Ascending aorta (tissue), 2 donors: ENCODE measurements at places on chromosomes 5 and 9. TPM values are rescaled to one million over a fixed set of nuclear protein-coding genes. Genes with fewer than 3 reads are reported as not detected.

DNA sequence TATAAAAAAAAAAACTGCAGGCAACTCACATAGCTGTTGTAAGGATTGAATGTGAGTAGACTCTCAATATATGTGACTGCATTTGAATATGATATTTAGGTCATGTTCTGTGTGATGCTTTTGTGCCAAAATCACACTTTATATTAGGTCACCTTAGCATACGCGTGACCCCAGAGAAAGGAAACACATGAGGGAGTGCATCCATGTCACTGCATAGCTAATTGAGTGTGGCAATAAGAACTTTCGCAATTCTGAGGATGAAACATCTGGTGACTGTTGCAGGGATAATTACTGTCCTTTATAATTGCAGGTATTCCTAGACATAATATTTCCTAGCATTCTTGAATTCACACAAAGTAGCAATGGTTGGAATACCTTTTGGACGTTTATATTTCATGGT is 459.5 kb upstream of the KLF4 start:
- no peak overlapping the region for H3K4me3 ChIP-seq
- DNase-seq: no peak
- no peaks in the 10 kb centered on the region for H3K4me1 ChIP-seq
- no peaks in the 10 kb centered on the region for H3K36me3 ChIP-seq

DNA sequence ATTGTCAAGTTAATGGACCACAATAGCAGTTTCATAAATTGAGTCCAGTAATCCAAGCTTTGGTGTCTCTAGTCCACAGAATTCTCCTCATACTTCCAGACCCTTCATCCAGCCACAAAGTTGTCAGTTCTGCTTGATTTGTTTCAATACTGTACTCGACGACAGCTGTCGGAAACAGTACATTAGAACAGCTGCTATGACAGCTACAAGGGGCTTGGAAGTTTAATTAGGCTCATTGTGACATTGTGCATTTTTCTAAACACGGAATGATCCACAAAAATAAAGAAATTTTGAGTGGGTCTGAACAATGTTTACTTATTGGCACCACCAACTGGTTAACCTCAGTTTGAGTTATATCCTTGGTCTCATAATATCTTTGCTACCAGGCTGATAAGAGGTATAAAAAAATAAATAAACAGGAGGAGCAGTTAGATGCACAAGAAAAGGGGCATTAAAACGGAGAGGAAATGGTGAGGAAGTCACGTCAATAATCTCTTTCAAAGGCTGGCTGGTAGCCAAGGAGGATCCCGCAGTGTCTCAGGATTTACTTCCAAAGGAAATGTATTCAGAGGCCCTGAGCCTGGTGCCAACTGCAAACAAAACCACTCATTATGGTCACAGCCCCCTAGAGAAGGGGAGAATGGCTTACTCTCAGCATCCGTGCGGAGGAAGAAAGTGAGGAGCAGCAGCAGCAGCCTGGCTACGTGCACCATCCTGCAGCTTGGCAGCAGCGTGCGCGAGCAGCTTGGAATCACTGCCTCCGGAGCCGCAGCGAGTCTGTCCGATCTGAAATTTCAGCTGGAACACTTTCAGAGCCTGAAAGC is 933.8 kb upstream of the DMAC1 start:
- peak overlapping the region; percentile 19 for H3K27ac ChIP-seq
- no peaks in the 10 kb centered on the region for H3K36me3 ChIP-seq
- H3K27me3 ChIP-seq: no peaks in the 10 kb centered on the region
- peak overlapping the region; percentile 57 for H3K4me3 ChIP-seq

DNA sequence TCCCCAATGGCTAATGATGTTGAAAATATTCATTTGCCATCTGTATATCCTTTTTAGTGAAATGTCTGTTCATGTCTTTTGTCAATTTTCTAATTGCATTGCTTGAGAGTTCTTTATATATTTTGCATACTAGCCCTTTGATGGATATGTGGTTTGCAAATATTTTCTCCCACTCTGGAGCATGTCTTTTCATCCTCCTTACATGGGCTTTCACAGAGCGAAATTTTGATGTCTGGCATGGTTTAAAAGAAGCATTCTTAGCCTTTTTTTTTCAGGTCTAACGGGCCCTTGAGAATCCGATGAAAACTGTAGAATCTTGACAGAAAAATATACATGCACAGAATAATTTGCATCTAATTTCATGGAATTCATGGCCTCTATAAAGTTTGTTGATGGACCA is 44.7 kb downstream of the ARHGEF28 start:
- no peak overlapping the region for H3K4me3 ChIP-seq
- no peak for DNase-seq
- peaks cover 30% of the 10 kb centered on the region for H3K4me1 ChIP-seq
- no peak overlapping the region for H3K27ac ChIP-seq

DNA sequence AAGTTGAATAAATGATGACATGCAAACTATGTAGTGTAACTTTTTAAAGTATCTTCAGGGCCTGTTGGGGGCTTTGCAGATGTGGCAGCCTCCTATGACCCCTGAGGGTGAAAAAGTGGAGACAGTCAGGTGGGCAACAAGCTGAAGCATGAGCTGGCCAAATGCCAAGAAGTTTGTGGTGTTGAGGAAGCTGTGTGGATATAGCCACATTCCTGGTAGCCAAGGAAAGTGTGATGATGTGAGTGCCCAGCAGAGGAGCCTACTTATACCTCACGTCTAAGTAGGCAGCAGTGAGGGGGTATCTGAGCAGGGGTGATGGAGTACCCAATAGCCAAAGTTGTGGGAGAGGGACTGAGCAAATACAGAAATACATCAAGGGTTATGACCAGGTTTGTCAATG is 621.2 kb upstream of the CDH6 start:
- no peaks in the 10 kb centered on the region for H3K4me1 ChIP-seq
- no peak overlapping the region for H3K4me3 ChIP-seq
- H3K36me3 ChIP-seq: no peaks in the 10 kb centered on the region
- no peak for DNase-seq
- H3K27ac ChIP-seq: no peak overlapping the region
- H3K27me3 ChIP-seq: no peaks in the 10 kb centered on the region

DNA sequence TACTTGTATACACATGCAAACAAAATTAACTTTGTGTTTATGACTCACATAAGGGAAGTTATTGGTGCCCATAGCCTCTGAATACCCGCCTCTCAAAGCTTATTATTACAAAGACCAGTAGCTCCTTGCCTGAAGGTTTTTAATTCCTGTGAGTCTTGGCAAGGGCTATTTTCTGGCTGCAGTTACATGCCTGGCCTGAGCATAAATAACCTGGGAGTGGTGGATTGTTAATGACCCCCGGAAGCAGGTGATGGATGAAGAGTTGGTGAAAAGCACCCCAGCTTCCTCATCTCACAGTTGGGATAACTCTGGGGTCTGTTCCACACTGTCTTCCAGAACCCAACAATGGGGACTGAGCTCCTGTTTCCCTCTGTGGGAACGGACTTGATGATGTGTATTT is 594.5 kb downstream of the PDE4D start:
- no peaks in the 10 kb centered on the region for H3K27me3 ChIP-seq
- no peak overlapping the region for H3K4me3 ChIP-seq
- H3K27ac ChIP-seq: no peak overlapping the region
- no peaks in the 10 kb centered on the region for H3K36me3 ChIP-seq

DNA sequence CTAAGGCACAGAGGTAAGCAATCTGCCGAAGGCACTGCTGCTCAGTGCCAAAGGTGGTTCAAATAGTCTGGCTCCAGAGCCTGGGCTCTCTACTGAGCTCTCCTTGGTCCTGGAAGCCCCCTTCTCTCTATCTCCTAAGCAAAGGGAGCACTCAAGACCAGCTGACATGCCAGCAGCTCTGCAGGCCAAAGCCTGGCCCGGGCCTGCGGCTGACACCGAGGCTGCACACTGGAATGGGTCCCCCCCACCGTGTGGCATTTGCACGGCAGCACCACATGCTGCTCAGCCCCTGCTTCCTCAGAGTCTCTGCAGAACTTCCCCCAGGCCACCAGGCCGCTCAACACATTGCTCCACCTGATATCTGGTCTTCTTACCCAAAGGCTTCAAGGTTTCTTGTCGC is 57.8 kb upstream of the GOLPH3 start:
- peak overlapping the region; percentile 65 for H3K27ac ChIP-seq
- H3K4me1 ChIP-seq: no peaks in the 10 kb centered on the region
- H3K36me3 ChIP-seq: peaks cover 11% of the 10 kb centered on the region
- no peak overlapping the region for H3K4me3 ChIP-seq
- H3K27me3 ChIP-seq: no peaks in the 10 kb centered on the region

- H3K36me3 ChIP-seq: no peaks in the 10 kb centered on the region
- no peaks in the 10 kb centered on the region for H3K4me1 ChIP-seq
- H3K27me3 ChIP-seq: no peaks in the 10 kb centered on the region
- DNase-seq: no peak
- H3K4me3 ChIP-seq: no peak overlapping the region
Measured at GRCh38 chr5:167057665-167058064, 1233.8 kb upstream of the WWC1 start.

DNA sequence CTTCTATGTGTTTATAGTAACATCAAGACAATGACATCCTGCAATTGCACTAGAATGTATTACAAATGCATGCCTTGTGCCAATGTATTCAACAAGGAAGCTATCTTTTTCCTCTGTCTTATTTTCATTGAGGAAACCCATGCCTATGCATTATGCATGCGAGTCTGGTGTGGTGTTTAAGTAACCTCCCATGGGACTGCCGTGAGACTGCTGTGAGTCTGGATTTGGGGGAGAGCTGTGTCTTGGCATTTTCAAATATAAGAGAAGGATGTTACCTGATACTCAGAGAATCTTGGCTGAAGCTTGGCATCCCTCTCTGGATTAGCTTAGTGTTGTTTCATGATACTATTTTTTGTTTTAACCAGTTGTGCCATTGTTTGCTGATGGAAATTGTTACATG is 98.3 kb downstream of the F2RL2 start:
- no peaks in the 10 kb centered on the region for H3K27me3 ChIP-seq
- H3K4me3 ChIP-seq: no peak overlapping the region
- no peak overlapping the region for H3K27ac ChIP-seq
- H3K4me1 ChIP-seq: no peaks in the 10 kb centered on the region
- DNase-seq: no peak
- H3K36me3 ChIP-seq: no peaks in the 10 kb centered on the region

GRCh38 chr5:84696651-84697050 is 312.0 kb upstream of the EDIL3 start:
- no peak overlapping the region for H3K4me3 ChIP-seq
- H3K27ac ChIP-seq: no peak overlapping the region
- no peaks in the 10 kb centered on the region for H3K36me3 ChIP-seq
- no peaks in the 10 kb centered on the region for H3K27me3 ChIP-seq

DNA sequence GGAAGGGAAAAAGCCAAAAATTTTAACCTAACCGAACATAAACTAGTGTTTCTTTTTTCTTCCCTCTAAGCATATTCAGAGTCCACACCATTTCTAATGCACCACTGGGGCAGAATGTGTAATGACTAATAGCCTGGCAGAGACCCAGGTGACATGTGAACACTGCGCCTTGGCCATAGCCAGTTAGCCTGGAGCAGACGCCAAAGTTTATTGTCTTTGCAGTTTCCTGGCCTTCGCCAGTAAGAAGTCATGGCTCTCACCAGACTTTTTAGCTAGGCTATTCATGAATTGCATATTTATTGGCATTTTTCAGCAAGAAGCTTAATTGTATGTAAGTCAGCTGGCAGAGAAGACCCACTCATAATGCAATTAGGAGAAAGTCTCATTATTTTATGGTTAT is 182.8 kb upstream of the SLC27A6 start:
- peak overlapping the region; percentile 68 for H3K27ac ChIP-seq
- H3K36me3 ChIP-seq: no peaks in the 10 kb centered on the region
- DNase-seq: peak; percentile 37
- H3K4me1 ChIP-seq: peaks cover 7% of the 10 kb centered on the region
- no peak overlapping the region for H3K4me3 ChIP-seq

DNA sequence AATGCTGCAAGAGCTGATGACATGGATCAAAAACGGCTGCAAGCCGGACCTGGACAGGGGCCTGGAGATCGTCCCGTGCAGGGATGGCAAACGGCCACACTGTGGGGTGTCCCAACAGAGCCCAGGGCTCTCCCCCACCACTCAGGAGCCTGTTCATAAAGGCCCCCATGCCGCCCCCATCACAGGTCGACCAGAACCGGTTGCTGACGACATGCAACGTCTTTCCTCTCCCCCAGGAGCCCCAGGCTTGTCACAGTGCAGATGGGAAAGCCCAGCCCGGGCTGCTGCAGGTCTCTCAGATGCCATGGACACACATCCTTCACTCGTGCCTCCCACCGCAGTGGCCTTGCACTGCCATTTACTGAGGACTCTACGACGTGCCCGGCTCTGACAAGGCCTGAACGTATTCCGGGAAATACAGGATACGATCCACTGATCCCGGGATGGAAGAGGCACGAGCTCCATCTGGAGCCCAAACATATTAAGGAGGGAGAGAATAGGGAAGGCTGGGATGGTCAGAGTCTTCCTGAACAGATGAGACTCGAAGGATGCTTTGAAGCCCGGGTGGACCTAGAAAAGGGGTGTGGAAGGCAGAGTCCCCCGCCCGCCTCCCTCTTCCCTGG is 76.5 kb upstream of the SARDH start:
- H3K27ac ChIP-seq: no peak overlapping the region
- no peaks in the 10 kb centered on the region for H3K4me1 ChIP-seq
- H3K36me3 ChIP-seq: peaks cover 3% of the 10 kb centered on the region
- H3K4me3 ChIP-seq: no peak overlapping the region

DNA sequence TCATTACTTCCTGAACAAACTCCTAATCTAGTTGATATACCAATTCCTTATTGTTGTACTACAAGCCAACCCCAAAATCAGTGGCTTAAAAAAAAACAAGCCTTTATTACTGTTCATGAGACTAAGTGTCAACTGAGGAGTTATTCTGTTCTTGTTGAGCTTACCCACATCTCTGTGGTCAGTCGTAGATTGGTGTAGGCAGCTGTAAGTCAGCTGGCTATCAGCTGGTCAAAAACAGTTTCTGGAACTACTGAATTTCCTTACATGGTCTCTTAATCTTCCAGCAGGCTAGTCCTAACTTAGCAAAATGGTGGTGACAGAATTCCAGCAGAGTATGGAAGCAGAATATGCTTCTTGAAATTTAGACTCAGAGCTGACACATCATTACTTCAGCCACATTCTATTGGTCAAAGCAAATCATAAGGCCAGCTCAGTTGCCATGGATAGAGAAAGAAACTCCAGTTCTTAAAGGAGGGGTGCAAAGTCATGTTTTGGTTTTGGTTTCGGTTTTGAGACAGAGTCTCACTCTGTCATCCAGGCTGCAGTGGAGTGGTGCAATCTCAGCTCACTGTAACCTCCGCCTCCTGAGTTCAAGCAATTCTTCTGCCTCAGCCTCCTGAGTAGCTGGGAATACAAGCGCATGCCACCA is 386.1 kb upstream of the MPDZ start:
- no peaks in the 10 kb centered on the region for H3K4me1 ChIP-seq
- no peak for DNase-seq
- H3K4me3 ChIP-seq: no peak overlapping the region
- no peaks in the 10 kb centered on the region for H3K36me3 ChIP-seq
- no peak overlapping the region for H3K27ac ChIP-seq
- no peaks in the 10 kb centered on the region for H3K27me3 ChIP-seq

GRCh38 chr9:18040327-18040726 is 433.6 kb upstream of the ADAMTSL1 start:
- no peak for DNase-seq
- H3K27ac ChIP-seq: no peak overlapping the region
- no peaks in the 10 kb centered on the region for H3K4me1 ChIP-seq
- H3K4me3 ChIP-seq: no peak overlapping the region
- no peaks in the 10 kb centered on the region for H3K27me3 ChIP-seq

- peaks cover 7% of the 10 kb centered on the region for H3K4me1 ChIP-seq
- no peaks in the 10 kb centered on the region for H3K36me3 ChIP-seq
- H3K4me3 ChIP-seq: no peak overlapping the region
- H3K27ac ChIP-seq: no peak overlapping the region
- no peak for DNase-seq
Measured at GRCh38 chr5:73823508-73823925, 197.5 kb downstream of the ARHGEF28 start.

The BSPRY gene
- total RNA-seq: not detected

The FGFR4 gene
- 0.85 TPM for total RNA-seq

The LOX gene
- 48.1 TPM for total RNA-seq

The OLFM1 gene
- total RNA-seq: 102 TPM

The VDAC1 gene
- 50.2 TPM for total RNA-seq

The PCDHA10 gene
- total RNA-seq: 2.0 TPM

The CARD9 gene
- 0.43 TPM for total RNA-seq
